Foreskin melanocyte (primary cell): ENCODE measurements at places on chromosomes 2 and 18.

DNA sequence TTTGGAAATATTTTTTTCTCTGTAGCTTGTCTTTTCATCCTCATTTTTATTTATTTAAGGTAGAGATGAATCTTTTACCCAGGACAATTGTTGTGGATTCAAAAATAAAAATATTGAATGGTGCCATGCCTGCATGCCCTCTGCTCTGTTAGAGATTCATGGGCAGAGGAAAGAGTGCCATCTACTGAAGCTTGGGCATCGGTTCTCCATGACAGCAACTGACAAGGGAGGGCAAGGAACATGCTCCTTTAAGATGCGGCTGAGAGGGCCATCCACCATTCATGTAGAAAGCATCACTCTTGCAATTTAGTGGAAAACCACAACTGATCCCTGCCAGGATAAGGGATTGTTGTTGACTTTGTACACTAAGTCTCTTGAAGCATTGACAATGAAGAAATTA is 79.9 kb downstream of the PARD3B start:
- DNase-seq = peak; percentile 50

DNA sequence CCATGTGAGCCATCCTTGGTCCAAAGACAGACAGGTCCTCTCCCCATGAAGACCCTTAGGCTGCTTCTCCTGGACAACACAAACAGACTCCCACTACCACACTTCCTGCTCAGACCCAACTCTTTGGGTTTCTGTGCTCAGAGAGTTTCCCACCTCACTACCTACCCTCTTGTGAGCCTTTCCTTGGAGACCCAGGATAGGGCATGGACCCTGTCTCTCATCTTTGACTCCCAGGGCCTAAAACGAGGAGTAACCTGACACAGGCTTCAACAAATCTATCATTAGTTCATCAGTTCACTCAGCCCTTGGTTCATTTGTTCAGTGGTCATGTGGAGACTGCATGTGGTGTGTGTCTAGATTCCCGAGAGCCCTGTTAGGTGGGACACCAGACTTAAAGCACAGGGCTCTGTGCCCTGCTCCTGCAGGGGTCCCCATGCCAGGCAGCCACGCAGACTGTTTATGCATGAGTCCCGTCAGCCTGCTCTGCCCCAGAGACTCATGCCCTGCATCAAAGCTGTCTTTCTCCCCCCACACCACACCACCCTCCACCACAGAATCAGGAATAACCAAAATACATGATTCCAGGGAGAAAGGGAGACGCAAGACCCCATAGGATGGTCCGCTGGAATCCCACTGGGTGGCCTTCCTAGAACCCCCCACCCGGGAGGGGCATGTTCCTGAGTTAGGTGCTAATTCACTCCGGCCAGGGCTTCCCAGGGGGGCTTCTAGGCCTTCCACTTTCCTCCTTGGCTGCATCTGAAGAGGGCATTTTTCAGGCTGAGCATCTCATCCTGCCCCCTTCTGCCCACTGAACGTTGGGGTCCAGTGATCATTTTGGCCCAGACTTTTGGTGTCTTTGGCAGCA is 100.2 kb upstream of the TEX51 start:
- DNase-seq = no peak

DNA sequence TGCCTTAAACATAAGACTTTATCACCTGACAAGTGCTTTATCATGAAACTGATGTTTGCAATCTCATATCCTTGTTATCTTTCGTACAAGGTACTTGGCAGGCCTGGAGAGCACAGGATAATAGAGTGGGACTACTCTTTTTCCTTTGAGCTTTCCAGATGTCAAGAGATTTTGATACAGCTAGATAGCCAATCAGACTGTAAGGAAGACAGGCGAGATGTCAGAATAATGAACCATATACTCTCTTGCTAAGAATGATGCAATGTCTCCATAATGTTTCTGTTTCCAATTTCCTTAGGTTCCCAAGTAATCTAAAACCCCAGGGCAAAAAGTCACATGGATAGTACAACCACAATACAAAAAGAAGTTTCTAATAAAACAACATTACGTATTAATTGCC is 313.1 kb downstream of the PDE11A start:
- peak; percentile 67 for DNase-seq

DNA sequence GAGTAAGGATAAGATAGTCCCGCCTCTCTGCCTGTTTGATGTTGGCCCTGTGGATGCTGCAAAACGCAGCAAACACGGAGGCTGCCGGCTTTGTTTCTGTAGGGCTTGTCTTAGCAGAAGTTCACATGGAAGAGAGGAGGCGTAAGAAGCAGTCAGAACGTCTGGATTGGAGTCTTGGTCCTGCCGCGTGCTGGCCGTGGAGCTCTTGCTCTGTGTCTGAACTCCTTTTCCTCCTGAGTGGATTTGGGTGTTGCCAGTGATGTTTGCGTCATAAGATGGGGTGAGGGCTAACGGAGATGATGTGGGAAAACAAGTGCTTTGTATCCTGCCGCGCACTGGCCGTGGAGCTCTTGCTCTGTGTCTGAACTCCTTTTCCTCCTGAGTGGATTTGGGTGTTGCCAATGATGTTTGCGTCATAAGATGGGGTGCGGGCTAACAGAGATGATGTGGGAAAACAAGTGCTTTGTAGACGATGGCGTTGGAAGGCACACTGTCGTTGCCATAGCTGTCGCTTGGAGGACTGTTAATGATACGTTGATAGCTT is 240.9 kb downstream of the AGAP1 start:
- DNase-seq = no peak

DNA sequence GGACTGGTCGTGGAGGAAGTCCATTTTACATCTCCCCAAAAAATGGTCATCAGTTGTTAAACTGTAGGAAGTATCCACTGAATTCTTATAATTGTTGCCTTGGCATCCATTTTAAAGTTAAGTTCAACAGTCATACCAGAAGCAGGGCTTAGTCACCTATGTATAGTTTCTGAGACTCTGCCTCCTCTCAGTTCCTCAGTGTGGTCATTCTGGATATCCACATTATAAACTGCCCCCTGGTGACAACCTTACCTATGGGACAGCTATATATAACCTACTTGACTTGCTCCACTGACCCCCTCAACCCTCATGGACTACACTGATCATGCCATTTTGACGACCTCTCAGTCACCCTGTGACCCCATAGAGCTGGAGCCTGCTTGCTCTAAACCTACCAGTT is 617.0 kb downstream of the LRP1B start:
- no peak for DNase-seq

DNA sequence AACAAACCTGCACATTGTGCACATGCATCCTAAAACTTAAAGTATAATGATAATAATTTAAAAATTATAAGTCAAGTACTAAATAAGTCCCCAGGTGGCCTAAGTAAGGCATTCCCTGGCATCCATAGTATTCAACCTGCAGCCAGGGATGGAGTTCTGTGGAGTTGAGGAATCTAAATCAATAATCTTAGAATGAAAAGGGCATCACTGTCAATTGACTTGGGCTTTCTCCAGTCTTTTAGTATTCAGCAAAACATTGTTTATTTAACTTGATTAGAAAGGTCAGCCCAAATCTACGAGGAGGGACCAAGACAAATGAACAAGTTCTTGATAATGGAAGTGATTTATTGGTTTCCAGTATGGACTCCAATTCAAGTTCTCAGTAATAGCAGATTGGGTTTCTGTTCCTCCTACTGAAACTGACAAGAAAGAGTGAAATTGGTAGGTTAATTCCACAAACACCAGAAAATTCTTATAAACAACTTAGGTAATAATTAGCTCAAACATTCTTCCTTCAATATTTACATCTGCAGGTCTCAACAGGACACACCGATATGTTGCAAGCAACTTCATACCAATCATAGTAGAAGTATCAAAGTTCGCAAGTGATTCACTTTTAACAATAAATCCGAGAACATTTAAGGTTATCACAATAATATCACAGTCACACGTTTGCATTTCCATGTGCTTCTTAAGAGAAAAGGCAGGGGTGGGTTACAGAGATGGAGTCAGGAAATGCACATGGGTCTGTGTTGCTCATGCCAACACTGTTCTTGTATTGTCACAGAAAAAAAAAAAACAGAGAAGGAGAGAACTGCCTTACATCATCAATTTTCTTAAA is 51.7 kb upstream of the EHBP1 start:
- no peak for DNase-seq

- DNase-seq = no peak
Observed at GRCh38 chr2:101971836-101972235, 19.9 kb upstream of the IL1R2 start.

DNA sequence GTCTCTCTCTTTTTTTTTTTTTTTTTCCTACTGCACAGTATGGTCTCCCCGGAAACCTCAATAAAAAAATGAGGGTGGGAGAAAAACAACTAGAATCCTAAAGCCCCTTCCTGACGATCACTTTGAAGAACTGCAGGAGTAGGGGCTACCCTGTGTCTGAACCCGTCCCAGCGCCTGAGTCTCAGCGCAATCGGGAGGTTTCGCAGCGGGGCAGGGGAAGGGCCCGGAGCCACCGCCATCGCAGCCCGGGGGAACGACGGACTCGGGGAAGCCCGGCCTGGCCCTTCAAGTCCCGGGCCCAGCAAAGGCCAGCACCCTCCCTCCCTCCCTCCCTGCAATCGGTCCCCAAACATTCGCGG is 411 bp downstream of the NARS1 start:
- no peak for DNase-seq

DNA sequence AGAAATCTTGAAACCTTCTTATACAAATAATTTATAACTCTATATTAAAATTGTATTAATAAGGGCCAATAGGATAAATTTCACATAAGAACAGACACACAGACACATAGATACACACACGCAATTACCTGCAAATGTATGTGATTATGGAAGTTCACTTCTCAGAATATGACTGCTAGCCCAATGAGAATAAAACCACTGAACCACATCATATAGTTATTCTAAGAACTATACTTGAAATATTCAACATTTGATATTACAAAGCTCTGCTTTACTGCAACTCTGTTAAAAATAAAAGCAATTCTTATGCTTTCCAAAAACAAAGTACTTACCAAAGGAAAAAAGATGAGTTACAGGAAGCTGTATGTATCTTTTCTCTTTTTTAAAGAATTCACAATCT is 51.1 kb downstream of the PGAP1 start:
- DNase-seq = no peak

DNA sequence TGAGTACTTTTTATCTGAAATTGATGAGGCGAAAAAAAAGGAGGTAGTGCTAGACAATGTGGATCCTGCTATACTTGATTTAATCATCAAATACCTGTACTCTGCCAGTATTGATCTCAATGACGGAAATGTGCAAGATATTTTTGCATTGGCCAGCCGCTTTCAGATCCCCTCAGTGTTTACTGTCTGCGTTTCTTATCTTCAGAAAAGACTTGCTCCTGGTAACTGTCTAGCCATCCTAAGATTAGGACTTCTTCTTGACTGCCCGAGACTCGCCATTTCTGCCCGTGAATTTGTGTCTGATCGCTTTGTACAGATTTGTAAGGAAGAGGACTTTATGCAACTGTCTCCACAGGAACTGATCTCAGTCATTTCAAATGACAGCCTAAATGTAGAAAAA is 453 bp downstream of the KLHL41 start:
- no peak for DNase-seq

DNA sequence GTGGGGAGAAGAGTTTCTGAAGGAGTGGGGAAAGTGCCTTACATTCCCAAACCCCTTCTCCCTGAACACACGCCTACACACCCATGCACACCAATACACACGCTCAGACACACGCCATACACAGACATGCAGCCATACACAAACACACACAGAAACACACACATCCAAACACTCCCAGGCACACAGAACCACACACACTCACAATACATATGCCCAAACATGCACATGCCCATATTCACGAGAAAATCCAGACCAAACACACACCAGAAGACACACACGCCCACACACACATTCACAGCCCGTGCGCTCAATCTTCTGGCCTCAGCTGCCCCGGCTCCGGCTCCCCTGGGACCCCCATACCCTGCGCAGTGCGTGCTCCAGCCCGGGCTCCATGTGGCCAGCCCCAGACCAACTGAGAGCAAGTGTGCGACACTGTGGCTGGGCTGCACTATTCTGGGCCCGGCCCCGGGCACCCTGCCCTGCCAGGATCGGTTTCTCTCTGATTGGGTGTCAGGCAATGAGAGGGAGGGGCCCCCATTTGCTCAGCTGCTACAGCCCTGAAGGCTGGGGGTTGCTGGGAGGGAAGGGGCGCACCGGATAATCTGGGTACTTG is at the start of gene PRKAG3:
TSS of gene PRKAG3 (minus strand) at position 426 of the 613 bp plus-strand sequence.
- DNase-seq = no peak

- DNase-seq = no peak
Observed at GRCh38 chr2:82013641-82014040, 1709.1 kb upstream of the LRRTM1 start.

DNA sequence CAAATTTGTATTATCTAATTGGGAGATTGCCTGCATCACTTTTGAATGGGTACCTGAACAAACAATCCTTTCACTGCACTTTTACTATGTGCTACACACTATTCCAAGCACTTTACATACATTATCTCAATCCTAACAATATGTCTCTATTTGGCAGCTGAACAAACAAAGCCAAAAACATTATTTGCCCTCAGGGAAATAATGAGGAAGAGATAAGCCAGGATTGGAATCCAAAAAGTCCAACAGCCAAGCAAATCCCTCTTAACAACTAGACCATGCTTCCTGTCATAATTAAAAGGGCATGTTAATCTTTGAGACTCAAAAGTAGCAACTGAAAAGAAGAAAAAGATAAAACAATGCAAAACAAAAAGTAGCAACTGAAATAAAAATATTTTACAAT is 32.1 kb downstream of the RPRD1A start:
- DNase-seq = peak; percentile 81

DNA sequence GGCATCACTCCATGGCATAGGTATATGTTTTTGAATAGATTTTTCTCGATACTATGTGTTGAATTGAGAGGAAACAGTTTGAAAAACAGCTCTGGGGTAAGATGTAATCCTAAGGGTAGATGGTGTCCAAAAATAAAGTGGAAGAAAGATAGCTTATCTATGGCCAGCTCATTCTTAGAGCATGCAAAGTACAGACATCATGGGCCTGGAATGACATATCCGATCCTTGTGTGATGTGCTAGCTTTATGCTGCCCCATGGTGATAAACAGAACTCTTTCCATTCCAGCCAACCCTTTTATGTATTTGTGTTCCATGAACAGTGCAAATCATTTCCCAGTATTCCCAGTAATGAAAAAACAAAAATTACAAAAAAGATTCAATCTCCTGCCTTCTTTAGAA is 390.2 kb upstream of the NXPH2 start:
- DNase-seq = no peak

DNA sequence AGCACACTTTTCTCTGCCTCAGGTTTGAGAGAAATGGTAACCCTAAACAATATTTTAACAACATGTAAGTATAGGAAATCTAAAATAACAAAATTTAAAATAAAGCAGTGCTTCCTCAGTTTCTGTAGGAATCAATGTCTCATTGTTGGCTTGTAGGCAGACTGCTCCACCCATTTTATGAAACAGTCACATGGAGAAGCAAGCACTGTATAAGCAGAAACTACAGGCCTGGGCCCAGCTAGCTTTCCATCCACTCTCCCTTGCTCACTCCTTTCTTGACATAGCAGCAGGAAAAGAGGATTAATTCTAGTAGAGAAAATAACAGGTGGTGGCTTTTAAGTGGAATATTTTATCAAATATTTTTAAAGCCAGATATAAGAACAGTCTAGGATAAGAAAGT is 97.2 kb downstream of the PLEKHM3 start:
- DNase-seq = peak; percentile 47
